ENCODE measurements at places on chromosomes 3 and 15. TPM values are rescaled to one million over a fixed set of nuclear protein-coding genes. Genes with fewer than 3 reads are reported as not detected.

Gene ZNF385D
- total RNA-seq = not detected

Gene HTR3E
- total RNA-seq = not detected

Gene MRPL3
- 106 TPM for total RNA-seq

Gene LSMEM2
- total RNA-seq = not detected

Gene CPN2
- total RNA-seq = not detected

Gene NDUFB4
- total RNA-seq = 39.8 TPM

Gene MRPS22
- total RNA-seq = 69.9 TPM

Gene AGTR1
- total RNA-seq = 0.79 TPM

Gene PYGO1
- 15.4 TPM for total RNA-seq

Gene ANKDD1A
- 8.6 TPM for total RNA-seq

Gene CHRD
- total RNA-seq = not detected

Gene CPLX3
- total RNA-seq = not detected

Gene SERINC4
- total RNA-seq = not detected

Gene TGM4
- total RNA-seq = 16.5 TPM

Gene MYZAP
- total RNA-seq = 1.2 TPM

Gene ISY1
- total RNA-seq = 18.1 TPM

Gene TICRR
- total RNA-seq = 2.7 TPM

Gene TIGIT
- not detected for total RNA-seq

Gene FSIP1
- total RNA-seq = 0.43 TPM

Gene SLC28A1
- total RNA-seq = not detected

Gene CYP8B1
- not detected for total RNA-seq

Gene FRMD5
- total RNA-seq = 2.3 TPM

Gene THAP10
- total RNA-seq = 1.5 TPM

Gene GPR160
- total RNA-seq = not detected

Gene NR1I2
- total RNA-seq = not detected

Gene ZNF662
- 17.1 TPM for total RNA-seq

Gene ADCY5
- 0.87 TPM for total RNA-seq

Gene PLOD2
- 55.4 TPM for total RNA-seq

Gene TRPM1
- total RNA-seq = not detected

Gene PAK6
- total RNA-seq = 0.54 TPM

Gene TP63
- total RNA-seq = not detected

Gene SPINT1
- 190 TPM for total RNA-seq

Gene TPRA1
- total RNA-seq = 72.6 TPM

Gene SEMA6D
- 37.7 TPM for total RNA-seq

Gene PPARG
- 49.5 TPM for total RNA-seq

Gene MAP1A
- 10.6 TPM for total RNA-seq

Gene NOX5
- 0.22 TPM for total RNA-seq

Gene TMEM212
- total RNA-seq = not detected

Gene FANCI
- 22.2 TPM for total RNA-seq

Gene GABPB1
- 32.4 TPM for total RNA-seq

Gene DUOX1
- 11.0 TPM for total RNA-seq

Gene FETUB
- total RNA-seq = not detected

Gene TMF1
- total RNA-seq = 43.6 TPM
